ENCODE measurements at places on chromosomes 16 and 17. TPM values are rescaled to one million over a fixed set of nuclear protein-coding genes. Genes with fewer than 3 reads are reported as not detected.

Gene TBC1D3I
- polyA plus RNA-seq = 0.09 TPM

Gene CCL7
- polyA plus RNA-seq = not detected

Gene LPCAT2
- 4.4 TPM for polyA plus RNA-seq

Gene KRTAP4-9
- not detected for polyA plus RNA-seq

Gene CLEC16A
- 8.1 TPM for polyA plus RNA-seq

Gene CSH1
- polyA plus RNA-seq = not detected

Gene FBXW10
- 0.11 TPM for polyA plus RNA-seq

Gene KIFC3
- polyA plus RNA-seq = 284 TPM

GRCh38 chr16:50285406-50286003 is 19.2 kb downstream of the ADCY7 start:
- no peaks in the 10 kb centered on the region for H3K36me3 ChIP-seq
- no peaks in the 10 kb centered on the region for H3K4me1 ChIP-seq
- H3K27me3 ChIP-seq = no peaks in the 10 kb centered on the region
- no peak for DNase-seq

DNA sequence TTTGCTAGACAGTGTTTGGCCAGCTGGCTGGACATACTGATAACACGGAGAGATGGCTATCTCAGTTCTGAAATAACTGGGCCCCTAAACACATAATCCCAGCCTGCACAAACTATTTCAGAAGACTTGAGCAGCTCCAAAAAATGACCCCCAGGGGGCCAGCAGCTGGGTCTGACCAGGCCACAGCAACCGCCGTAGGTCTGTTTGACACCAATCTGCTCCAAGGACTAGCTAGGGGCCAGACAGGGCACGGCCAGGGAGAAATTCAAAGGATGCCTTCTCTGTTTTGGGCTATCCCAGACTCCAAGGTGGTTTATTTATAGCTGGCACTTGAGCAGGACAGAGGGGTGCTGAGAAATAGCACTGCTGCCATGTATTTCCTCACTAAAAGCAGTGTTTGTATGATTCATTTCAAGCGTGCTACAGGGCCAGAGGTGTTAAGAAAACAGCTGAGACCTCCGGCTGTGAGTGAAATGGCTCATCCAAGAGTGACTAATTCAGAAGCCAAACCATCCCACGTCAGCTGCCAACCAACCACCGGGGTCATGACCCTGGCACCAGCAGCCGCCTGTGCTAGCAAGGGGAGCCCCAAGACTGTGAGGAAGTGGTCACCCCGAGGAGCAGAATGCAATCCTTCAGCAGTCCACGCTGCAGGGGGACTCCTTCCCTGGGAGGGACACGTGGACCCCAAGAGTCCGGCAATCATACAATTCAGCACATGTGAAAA is 5.7 kb downstream of the GGA2 start:
- H3K27me3 ChIP-seq = no peaks in the 10 kb centered on the region
- H3K36me3 ChIP-seq = no peaks in the 10 kb centered on the region
- peaks cover 39% of the 10 kb centered on the region for H3K4me1 ChIP-seq
- peak; percentile 66 for DNase-seq
- no peak overlapping the region for H3K4me3 ChIP-seq

GRCh38 chr17:74945543-74945942 is 9.8 kb downstream of the OTOP3 start:
- DNase-seq = no peak
- H3K27me3 ChIP-seq = no peaks in the 10 kb centered on the region
- no peaks in the 10 kb centered on the region for H3K36me3 ChIP-seq
- no peak overlapping the region for H3K27ac ChIP-seq

DNA sequence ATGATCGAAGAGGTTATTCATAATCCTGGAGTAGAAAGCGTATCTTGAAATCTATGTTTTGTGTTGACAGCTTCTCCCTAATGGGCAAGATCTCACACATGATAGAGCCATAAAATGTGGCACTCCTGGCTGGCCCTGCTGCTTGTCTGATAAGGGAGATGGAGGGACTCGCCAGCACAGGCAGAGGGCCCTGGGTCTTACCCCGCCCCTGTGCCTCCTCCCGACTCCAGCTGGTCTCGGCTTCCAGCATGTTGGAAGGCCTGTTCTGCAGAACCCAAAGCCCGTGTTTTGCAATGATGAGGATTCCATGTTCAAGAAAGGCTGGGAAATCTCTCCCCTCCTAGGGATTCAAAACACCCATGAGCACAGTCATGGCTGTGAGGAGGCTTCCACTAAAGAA is 106.7 kb upstream of the SDK2 start:
- no peaks in the 10 kb centered on the region for H3K27me3 ChIP-seq
- no peaks in the 10 kb centered on the region for H3K4me1 ChIP-seq
- H3K4me3 ChIP-seq = no peak overlapping the region
- no peaks in the 10 kb centered on the region for H3K36me3 ChIP-seq
- DNase-seq = peak; percentile 37
- no peak overlapping the region for H3K27ac ChIP-seq

DNA sequence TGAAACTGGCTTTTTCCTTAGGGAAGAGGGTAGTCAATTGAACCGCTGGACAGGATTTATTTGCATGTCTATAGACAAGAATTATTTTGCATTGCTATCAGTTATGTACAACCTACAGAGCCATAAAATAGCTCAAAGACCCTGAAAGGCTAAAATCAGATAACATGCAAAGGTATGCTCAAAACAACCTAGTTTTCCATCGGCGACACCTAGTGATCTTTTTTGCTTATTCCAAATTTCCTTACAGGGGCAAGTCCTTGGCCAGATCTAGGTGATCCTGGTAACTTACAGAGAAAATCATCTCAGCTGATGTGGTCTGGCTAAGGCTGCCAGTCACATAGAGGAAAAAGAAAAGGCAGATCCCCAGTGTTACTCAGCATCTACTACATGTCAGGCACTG is 141.2 kb upstream of the RPL38 start:
- H3K27me3 ChIP-seq = no peaks in the 10 kb centered on the region
- no peaks in the 10 kb centered on the region for H3K36me3 ChIP-seq
- no peaks in the 10 kb centered on the region for H3K4me1 ChIP-seq

GRCh38 chr16:75938818-75939217 is 212.5 kb upstream of the CPHXL start:
- H3K27me3 ChIP-seq = no peaks in the 10 kb centered on the region
- no peak for DNase-seq

DNA sequence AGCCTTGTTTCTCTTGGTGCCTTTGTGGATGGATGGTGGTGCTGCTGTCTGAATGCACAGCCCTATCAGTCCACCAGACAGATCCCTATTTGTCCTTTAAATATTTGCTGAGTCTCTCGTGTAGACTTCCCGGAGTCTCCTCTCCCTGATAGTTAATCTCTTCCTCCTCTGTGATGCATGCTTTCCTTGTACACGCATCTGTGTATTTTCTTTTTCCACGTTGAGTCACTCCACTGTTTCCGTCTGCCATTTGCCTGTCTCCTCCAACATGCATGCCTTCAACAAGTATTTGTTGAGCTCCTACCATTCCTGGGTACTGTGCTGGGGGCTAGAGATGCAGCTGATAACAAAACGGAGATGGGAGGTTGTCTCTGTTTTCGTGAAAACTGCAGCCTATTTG is 282.6 kb downstream of the HAPSTR1 start:
- H3K27ac ChIP-seq = no peak overlapping the region
- H3K27me3 ChIP-seq = no peaks in the 10 kb centered on the region
- H3K4me3 ChIP-seq = no peak overlapping the region
- no peaks in the 10 kb centered on the region for H3K4me1 ChIP-seq
- DNase-seq = no peak
- no peaks in the 10 kb centered on the region for H3K36me3 ChIP-seq

DNA sequence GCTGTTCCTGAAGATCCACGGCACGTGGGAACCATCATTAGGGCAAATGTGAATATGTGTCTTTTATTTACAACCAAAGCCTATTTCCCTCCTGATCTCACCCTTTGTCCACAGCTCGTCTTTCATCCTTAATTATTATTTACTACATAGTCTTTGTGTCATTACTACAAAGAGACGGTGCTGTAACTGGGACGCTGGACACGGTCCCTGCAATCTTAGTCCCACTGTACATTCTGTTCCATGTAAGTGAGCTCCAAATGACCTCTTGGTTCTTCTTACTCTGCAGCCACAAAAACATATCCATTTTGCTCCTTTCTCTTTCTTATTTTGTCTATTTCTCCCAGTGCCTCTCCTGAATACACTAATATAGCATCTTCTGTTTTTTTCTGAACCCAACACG is 12.7 kb upstream of the KRT23 start:
- no peaks in the 10 kb centered on the region for H3K36me3 ChIP-seq
- H3K27me3 ChIP-seq = no peaks in the 10 kb centered on the region
- H3K27ac ChIP-seq = no peak overlapping the region
- H3K4me3 ChIP-seq = no peak overlapping the region
- no peak for DNase-seq
- H3K4me1 ChIP-seq = no peaks in the 10 kb centered on the region

- H3K4me1 ChIP-seq = no peaks in the 10 kb centered on the region
- no peak overlapping the region for H3K4me3 ChIP-seq
- H3K36me3 ChIP-seq = no peaks in the 10 kb centered on the region
- DNase-seq = no peak
- peak overlapping the region; percentile 62 for H3K27ac ChIP-seq
Observed at GRCh38 chr16:11563493-11564040, 23.2 kb downstream of the LITAF start.

GRCh38 chr17:18040261-18040858 is 1.2 kb downstream of the GID4 start:
- peak overlapping the region; percentile 97 for H3K4me3 ChIP-seq
- DNase-seq = no peak
- H3K27me3 ChIP-seq = no peaks in the 10 kb centered on the region
- no peak overlapping the region for H3K27ac ChIP-seq
- peaks cover 45% of the 10 kb centered on the region for H3K4me1 ChIP-seq
- no peaks in the 10 kb centered on the region for H3K36me3 ChIP-seq

GRCh38 chr17:61382796-61383688 is 16.6 kb upstream of the TBX2 start:
- no peaks in the 10 kb centered on the region for H3K36me3 ChIP-seq
- no peak overlapping the region for H3K27ac ChIP-seq
- H3K4me3 ChIP-seq = no peak overlapping the region
- no peaks in the 10 kb centered on the region for H3K27me3 ChIP-seq
- DNase-seq = no peak

GRCh38 chr17:44568945-44569858 is 11.9 kb downstream of the FZD2 start:
- H3K27ac ChIP-seq = no peak overlapping the region
- no peak for DNase-seq
- no peaks in the 10 kb centered on the region for H3K4me1 ChIP-seq
- no peak overlapping the region for H3K4me3 ChIP-seq

DNA sequence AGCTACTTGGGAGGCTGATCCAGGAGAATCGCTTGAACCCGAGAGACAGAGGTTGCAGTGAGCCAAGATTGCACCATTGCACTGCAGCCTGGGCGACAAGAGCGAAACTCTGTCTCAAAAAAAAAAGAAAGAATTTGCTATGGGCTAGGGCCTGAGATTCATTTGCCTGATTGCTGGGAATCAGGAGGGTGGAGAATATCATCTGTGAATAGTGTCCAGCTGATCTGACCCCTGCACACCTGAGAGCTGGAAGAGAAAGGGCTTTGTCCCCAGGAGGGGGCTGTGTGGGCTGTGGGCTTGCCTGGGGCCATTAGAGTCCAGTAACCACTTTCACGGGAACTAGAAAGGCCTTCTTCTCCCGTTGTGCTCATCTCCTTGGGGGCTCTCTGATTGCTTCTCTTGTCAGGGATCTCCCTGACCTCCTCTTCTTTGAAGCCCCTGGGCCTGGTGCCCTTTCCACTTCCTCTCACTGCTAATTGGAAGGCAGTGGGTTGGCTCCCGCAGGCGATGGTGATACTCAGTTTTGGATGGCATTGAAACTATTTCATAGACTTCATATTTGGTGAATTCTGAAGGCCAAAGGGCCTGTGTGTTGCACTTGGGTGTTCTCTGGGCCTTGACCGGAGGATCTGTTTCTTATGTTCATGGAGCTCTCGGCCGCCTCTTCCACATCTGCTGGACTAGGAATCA is 66.1 kb upstream of the NFAT5 start:
- H3K4me3 ChIP-seq = no peak overlapping the region
- no peak for DNase-seq
- H3K36me3 ChIP-seq = no peaks in the 10 kb centered on the region

- no peak overlapping the region for H3K4me3 ChIP-seq
- DNase-seq = no peak
- no peaks in the 10 kb centered on the region for H3K36me3 ChIP-seq
- H3K4me1 ChIP-seq = no peaks in the 10 kb centered on the region
- no peaks in the 10 kb centered on the region for H3K27me3 ChIP-seq
- H3K27ac ChIP-seq = no peak overlapping the region
Observed at GRCh38 chr17:21678393-21679081, 13.8 kb upstream of the KCNJ18 start.

- peak; percentile 86 for DNase-seq
- H3K4me1 ChIP-seq = peaks cover 20% of the 10 kb centered on the region
- no peaks in the 10 kb centered on the region for H3K36me3 ChIP-seq
- H3K27me3 ChIP-seq = no peaks in the 10 kb centered on the region
- H3K4me3 ChIP-seq = peak overlapping the region; percentile 65
Observed at GRCh38 chr17:8125154-8125946, 1.4 kb upstream of the HES7 start.

- no peak overlapping the region for H3K4me3 ChIP-seq
- no peak for DNase-seq
- H3K27ac ChIP-seq = no peak overlapping the region
- H3K27me3 ChIP-seq = no peaks in the 10 kb centered on the region
- no peaks in the 10 kb centered on the region for H3K36me3 ChIP-seq
Observed at GRCh38 chr17:43825567-43825966, 7.4 kb downstream of the MPP3 start.

DNA sequence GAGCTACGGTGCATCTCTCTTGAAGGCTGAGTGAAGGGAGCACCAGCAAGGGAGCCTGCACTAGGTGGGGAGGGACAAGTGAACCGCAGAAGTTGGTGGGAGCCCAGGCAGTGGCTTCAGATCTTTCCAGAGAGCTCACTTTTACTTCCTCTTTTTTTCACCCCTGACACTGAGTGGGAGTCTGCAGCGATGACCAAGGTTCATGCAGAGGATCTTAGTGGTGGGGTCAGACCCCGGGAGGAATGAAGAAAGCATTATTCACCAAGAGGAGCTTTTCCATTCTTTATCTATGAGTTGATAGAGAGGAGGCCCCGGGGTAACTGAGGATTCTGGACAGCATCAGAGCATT is 3.0 kb upstream of the CCL2 start:
- no peaks in the 10 kb centered on the region for H3K36me3 ChIP-seq
- no peak overlapping the region for H3K4me3 ChIP-seq
- H3K4me1 ChIP-seq = no peaks in the 10 kb centered on the region
- peak overlapping the region; percentile 75 for H3K27ac ChIP-seq
- no peaks in the 10 kb centered on the region for H3K27me3 ChIP-seq

GRCh38 chr17:51873302-51873701 is 285.2 kb downstream of the CA10 start:
- H3K27me3 ChIP-seq = no peaks in the 10 kb centered on the region
- no peaks in the 10 kb centered on the region for H3K36me3 ChIP-seq
- H3K27ac ChIP-seq = no peak overlapping the region

DNA sequence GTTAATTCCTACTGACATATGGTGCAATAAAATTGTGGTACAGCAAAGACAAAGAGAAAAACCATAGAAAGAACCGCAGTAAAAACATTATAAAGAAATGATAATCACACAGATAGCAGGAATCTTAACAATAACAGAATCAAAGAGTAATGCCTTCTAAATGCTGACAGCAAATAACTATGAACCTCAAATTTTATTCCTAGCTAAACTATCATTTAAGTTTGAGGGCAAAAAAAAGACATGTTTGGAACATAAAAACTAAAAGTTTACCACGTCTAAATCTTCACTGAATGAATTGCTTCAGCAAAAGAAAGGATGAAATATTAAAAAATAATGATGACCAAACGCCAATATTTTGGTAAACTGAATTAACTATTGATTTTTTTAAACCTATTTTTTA is 135.8 kb downstream of the CPPED1 start:
- no peaks in the 10 kb centered on the region for H3K27me3 ChIP-seq
- no peaks in the 10 kb centered on the region for H3K36me3 ChIP-seq
- H3K4me3 ChIP-seq = no peak overlapping the region
- no peak for DNase-seq

Data from pancreas (tissue), 10 donors.